ENCODE measurements at places on chromosomes 3 and 15.

GRCh38 chr15:76648732-76649444 lies 256.3 kb downstream of the SCAPER start:
- DNase-seq = no peak

GRCh38 chr3:115402651-115403050 lies 220.7 kb upstream of the GAP43 start:
- no peak for DNase-seq

- DNase-seq = no peak
These were observed 27.5 kb downstream of the NR1I2 start for GRCh38 chr3:119809249-119810017.

- no peak for DNase-seq
These were observed 474.0 kb downstream of the EPHB1 start for GRCh38 chr3:135268941-135269532.

- DNase-seq = no peak
These were observed 994.7 kb downstream of the EPHA3 start for GRCh38 chr3:90102146-90102545.

- no peak for DNase-seq
These were observed 183.9 kb downstream of the TPRG1 start for GRCh38 chr3:189355481-189356201.

DNA sequence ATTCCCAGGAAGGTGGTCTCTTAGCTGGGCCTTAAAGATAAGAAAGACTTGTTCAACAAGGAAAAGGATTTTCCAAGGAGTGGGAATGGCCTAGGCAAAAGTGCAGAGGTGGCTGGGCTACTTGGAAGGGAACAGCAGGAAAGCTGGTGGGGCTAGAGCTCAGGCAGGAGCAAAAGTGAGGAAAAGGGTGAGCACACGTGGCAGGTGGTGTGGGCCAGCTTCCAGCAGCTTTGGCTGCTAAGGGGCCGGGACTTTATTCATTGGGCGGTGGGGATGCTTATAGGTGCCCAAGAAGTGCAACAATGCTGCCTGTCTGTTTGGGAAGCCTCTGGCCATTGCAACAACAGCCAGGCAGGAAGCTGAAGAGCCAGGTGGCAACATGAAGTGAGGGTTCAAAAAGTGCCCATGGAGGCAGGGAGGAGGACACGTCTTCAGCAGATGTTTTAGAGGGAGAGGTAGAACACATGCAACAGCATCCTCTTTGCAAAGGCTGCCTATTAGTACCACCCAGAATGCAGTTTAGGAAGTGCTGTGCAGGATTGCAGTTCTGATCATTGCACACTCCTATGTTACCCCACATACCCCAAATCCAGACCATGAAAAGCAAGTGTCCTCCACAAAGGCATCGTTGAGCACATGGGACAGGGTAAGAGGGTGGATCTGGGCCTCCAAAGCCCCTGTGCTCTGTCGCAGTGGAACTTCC lies 13.8 kb downstream of the ALDH1A3 start:
- no peak for DNase-seq

DNA sequence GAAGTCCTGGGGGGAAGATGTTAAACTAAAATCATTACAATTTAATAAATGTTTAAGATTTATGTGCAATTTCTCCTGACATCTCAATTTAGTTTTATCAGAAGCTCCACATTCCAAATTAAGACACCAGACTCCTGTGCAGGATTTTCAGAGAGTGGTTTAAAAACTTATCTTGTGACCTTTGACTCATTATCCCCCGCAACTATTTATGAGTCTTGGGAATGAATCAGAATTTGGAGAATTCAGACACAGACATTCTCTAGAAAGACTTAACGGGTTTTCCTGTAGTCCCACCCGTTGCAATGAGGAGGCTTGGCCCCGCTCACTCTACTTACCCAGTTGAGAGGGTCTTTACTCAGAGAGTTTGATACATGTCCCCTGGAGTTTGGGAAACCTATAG lies 7.1 kb downstream of the OR5K2 start:
- no peak for DNase-seq

DNA sequence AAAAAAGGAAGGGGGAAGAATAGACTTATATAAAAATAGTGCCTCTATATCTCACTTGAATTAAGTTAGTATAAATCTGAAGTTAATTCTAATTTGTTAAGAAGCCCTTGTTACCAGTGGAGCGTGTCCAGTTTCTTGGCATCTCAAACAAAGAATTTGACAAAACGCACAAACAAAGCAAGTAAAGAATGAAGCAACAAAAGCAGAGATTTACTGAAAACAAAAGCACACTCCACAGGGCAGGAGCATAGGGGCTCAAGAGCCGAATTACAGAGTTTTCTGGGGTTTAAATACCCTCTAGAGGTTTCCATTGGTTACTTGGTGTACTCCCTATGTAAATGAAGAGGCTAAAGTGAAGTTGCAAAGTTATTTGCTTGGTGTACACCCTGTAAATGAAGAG lies 34.0 kb upstream of the GK5 start:
- no peak for DNase-seq

DNA sequence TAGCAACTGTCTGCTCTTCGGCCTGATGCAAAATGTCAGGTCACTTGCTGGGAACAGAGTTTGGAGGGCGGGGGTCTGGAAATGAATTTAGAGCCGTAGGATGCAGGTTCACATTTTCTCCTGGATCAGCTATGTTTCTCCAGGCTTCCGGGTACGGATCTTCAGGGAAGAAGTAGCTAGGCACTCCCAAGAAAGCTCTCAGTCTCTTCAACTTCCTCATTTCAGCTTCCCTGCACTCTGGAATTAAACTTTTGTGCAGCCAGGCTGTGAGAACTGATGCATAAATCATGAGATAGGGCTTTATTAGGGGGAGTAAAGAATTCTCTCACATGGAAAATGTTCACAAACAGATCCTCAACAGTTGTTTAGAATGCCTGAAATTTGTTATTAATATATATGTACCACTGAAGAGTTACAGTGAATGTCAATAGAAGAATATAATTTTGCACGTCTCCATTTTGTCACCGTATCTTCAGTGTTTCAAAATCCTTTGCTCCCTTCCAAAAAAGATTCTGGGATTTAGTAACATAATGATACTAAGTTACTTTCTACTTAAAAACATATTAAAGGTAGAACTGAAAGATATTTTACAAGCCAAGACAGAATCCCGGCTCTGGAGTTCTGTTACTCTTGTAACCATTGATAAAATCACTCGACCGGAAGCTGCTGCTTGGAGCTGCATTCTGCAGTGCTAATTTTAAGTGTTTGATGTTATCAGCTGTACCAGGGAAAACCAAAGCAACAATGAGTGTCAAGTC lies 178.5 kb upstream of the P2RY1 start:
- DNase-seq = no peak

GRCh38 chr3:34237946-34238345 lies 439.5 kb downstream of the PDCD6IP start:
- no peak for DNase-seq

DNA sequence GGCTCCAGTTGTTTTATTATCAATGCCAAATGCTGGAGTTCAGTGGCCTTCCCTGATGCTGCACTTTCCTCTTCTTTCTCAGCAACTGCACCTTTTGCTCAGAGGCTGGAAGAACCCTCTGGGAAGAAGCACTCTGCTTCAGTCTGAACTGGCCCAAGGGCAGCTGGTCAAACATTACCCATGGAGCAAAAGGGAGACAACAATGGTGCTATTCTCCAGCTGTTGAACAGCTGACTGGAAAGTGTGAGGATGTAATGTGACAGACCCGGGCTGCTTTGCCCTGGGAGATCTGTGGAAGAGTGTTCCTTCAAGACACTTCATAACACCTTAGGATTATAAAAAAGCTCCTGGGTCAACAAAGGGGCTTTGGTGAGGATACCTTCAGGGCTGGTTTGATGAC lies 84.9 kb downstream of the EPHB1 start:
- DNase-seq = no peak

GRCh38 chr15:82942691-82943090 lies 9.8 kb downstream of the HOMER2 start:
- no peak for DNase-seq

- no peak for DNase-seq
These were observed 229.9 kb upstream of the GADL1 start for GRCh38 chr3:31124373-31124772.

DNA sequence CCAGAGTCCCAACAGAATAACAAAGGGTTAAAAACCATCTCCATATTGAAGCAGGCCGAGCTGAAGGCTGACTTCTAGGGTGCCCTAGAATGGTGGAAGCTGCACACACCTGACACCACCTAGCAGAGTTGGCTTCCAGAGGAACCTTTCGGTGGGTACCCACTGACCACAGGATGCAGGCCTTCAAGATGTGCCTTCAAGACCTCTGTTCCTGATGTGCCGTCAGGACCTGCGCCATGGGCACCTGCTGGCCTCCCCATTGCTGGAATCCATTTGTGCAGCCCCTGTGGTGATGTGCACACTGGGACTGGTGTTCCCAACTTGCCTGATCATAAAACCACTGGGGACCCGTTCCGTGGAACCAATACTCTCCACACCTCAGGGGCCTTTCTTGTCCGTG lies 35.7 kb upstream of the RPL32 start:
- no peak for DNase-seq
